ENCODE measurements at places on chromosomes 12 and 14. TPM values are rescaled to one million over a fixed set of nuclear protein-coding genes. Genes with fewer than 3 reads are reported as not detected.

DNA sequence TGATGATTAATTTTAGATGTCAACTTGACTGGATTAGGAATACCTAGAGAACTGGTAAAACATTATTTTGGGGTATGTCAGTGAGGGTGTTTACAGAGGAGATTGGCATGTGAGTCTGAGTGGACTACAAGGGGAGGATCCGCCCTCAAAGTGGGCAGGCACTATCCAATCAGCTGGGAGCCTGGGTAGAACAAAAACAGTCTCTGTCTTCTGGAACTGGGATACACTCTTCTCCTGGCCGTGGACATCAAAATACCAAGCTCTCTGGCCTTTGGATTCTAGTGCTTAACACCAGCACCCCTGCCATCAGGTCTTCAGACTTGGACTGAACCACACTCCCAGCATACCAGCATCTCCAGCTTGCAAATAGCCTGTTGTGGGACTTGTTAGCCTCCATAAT, 4.4 kb upstream of the SCAF11 start:
- no peak for DNase-seq

DNA sequence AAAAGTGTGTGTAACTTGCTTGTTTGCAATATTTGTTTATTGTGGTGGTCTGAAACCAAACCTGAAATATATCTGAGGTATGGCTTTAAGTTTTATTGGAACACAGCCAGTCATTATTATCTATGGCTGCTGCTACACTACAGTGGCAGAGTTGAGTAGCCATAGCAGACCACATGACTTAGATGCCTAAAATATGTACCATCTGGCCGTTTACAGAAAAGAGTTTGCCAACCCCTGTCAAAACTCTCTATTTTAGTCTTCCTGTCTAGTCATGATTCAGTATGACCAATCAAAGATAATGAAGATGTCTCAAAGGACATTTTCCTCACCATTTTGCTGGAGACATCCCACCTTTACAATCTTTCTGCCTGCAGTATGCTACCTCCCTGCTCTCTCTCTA, 242.3 kb downstream of the ANO6 start:
- DNase-seq = no peak

GRCh38 chr14:99183311-99183710, 88.7 kb downstream of the BCL11B start:
- DNase-seq = no peak

DNA sequence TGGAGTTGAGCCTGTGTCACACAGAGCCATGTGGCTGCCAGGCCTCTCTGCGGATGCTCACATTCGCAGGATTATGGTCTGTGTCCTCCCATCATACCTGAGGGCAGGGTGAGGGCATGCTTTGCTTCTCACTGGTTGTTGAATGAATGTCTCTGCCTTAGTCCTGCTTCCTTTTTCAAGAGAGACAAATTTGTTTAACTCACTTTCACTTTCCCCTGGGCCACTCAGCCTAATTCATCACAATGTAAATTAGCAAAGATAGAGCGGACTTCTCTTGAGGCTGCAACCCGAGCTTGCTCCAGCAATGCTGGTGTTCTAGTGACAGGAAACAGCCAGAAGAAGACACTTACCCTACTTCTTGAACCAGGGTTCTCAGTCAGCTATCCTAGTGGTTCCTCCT, 35.5 kb upstream of the PAX9 start:
- DNase-seq = no peak

The TBK1 gene
- polyA plus RNA-seq = 18.8 TPM

DNA sequence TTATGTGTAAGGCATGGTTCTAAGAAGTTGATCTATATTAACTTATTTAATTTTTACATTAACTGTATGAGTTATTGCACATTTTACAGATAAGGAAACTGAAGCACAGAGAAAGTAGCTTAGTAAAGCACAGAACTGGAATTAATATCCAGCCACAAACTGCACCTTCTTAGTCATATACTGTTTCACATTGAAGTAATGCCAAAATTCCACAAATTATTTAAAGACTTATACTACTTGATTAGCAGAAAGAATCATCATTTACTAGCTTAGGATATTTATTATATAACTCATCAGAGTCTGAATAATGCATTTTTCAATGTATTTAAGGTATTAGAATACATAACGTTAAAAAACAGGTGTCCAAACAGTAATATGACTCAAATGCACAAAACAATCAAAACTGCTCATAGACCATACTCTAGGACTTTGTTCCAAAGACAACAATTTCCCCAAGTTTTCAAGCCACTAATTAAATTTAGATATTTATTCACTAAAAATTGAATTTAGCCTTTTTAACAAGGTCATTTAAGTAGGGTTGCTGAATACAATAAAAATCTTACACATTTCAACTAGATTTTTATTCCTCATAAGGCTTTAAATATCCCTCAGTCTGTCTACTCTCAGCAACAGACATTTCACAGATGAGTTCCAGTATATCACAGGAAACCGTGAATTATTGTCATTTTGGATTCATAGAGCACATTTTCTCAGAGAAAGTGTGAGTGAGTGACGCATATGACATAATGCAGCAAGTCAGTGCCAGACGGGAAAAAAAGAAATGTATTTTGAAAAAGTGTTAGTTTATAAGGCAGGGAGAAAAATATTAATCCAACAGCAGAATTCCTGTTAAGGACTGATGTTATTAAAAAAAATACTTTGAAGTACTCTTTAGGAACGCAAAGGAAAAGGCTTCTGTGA, 782.5 kb downstream of the TMTC2 start:
- DNase-seq = no peak

GRCh38 chr14:72610831-72611200, 283.1 kb downstream of the DPF3 start:
- no peak for DNase-seq

DNA sequence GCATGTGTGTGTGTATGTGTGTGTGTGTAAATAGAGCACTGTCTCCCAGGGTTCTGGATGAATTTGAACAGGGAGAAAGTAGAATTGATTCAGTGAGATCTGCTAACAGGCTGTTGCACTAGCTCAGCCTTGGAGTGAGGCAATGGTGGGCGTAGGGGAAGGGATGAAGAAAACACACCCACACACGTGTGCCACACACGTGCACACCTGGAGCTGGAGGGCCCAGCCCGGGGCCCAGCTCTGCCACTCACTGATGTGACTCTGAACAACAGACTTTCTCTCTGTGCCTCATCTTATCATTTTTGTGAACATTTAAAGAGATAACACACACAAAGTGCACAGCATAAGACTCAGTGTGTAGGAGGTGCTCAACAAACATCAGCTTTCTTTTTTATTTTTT, 4.2 kb downstream of the ACACB start:
- DNase-seq = no peak

GRCh38 chr14:89201645-89202044, 215.4 kb downstream of the FOXN3 start:
- no peak for DNase-seq

DNA sequence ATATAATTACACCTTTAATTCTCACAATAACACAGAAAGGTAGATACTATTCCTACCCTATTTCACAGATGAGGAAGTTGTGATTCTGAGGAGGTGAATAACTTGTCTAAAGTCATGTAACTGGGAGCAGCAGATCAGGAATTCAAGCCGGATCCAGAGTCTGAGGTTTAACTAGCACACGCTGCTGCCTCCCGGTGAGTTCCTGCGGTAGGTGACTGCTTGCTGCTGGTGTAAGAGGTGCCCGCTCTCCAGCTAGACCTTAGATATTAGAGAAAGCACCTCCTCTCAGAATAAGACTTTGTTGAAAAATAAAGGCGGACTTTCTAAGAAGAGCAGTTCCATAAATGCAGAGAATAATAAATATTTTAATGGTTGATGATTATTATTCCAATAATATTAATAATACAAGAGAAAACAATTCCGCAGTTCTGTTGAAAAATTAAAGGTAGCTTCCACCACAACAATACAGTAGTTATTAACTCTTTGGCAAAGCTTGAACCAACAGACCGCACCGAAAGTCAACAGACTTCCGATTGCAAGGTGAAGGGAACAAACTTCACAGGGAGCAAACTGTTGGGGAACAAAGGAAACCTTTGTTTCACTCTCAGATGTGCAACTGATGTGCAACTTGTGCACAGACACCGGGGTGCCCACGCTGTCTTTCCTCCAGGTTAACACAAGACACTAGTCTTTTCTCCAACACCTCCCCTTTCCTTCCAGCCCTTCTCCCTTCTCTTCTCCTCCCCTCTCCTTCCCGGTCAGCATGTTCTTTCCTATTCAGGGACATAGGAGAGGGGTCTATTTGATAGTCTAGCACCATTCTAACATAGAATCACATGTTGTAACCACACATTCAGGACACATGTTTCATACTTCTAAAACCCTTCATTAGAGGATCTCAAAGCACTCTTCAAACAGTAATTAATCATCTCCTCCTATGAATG, 73.2 kb upstream of the EGLN3 start:
- DNase-seq = no peak

DNA sequence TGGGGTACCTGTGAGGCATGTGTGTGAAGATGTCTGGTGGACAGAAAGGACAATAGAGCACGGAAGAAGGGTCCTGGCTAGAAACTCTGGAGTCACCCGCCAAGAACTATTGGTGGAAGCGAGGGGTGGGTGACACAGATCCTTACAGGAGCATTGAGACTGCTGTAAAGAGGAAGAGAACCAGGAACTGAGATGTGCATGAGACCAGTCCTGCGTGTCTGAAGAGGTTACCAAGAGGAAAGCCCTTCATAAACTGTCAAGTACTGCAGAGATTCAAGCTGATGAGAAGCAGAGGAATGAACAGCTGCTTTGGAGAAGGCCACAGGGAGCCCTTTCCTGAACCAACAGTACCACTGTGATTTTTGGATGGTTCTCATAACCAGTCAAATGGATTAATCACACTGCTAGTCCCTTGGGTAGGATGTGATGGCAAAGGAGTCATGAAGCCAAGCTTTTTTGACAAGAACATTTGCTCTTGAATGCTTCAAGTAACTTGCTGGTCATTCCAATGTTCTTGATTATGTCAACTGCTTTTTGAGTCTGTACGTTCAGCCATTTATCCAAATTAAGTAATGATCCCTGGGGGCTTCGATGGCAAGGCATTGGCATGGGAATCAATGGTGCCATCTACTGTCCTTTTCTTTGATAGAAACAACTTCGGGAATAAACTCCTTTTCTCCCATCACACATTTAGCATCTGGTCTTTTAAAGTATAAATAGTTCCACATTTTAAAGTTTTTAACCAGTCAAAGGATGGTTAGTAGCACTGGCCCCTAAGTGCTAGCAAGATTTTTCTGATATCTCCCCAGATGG, 42.9 kb downstream of the GPR135 start:
- DNase-seq = no peak

GRCh38 chr12:54425702-54426101, 6.6 kb upstream of the ITGA5 start:
- DNase-seq = no peak

The HCAR1 gene
- polyA plus RNA-seq = 0.50 TPM

- DNase-seq = no peak
Observed at GRCh38 chr14:72690324-72690723, 203.6 kb downstream of the DPF3 start.

The ACTR6 gene
- 39.9 TPM for polyA plus RNA-seq

The SDR9C7 gene
- polyA plus RNA-seq = 2.3 TPM

The KIF5A gene
- 0.27 TPM for polyA plus RNA-seq

The CELA1 gene
- 0.71 TPM for polyA plus RNA-seq

DNA sequence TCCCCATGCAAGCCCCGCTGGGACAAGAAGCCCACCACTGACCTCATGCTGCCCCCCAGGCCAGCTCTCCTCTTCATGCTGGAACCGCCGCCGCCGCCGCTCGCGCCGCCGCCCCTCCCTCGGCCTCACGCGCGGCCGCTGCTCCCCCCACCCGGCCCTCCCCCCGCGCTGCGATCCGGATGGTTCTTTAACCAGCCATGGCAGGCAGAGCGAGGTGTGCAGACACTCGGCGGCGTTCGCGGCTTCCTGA, at the start of gene DCAF5:
DCAF5 (minus strand) TSS at position 218 of the 250 bp plus-strand sequence; CDS start at position 77, 141 bp downstream.
- DNase-seq = no peak

- DNase-seq = no peak
Observed at GRCh38 chr14:75497701-75498100, 24.6 kb upstream of the BATF start.

DNA sequence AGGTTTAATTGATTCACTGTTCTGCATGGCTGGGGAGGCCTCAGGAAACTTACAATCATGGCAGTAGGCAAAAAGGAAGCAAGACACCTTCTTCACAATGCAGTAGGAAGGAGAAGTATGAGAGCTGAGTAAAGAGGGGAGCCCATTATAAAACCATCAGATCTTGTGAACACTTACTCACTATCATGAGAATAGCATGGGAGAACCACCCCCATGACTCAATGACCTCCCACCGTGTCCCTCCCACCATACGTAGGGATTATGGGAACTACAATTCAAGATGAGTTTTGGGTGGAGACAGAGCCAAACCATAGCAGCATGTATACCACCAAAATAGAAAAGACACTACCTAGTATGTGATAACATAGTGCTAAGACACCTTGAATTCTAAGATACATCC, 2.9 kb upstream of the HMGA2 start:
- DNase-seq = no peak

DNA sequence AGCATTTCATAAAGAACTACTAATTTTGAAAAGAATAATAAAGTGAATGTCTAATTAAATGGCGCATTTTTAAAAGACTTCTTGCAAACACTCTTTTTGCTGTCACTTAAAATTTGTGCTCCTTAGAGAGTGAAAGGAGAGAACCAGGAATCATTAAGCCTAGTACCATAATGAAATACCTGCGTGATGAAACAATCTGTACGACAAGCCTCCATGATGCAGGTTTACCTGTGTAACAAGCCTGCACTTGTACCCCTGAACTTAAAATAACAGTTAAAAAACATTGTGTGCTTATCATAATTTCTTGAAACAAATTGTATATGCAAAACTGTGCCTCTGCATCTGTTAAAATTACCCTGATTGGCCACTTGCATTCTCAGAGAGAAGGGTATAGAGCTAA, 108.1 kb downstream of the MGAT4C start:
- DNase-seq = no peak

DNA sequence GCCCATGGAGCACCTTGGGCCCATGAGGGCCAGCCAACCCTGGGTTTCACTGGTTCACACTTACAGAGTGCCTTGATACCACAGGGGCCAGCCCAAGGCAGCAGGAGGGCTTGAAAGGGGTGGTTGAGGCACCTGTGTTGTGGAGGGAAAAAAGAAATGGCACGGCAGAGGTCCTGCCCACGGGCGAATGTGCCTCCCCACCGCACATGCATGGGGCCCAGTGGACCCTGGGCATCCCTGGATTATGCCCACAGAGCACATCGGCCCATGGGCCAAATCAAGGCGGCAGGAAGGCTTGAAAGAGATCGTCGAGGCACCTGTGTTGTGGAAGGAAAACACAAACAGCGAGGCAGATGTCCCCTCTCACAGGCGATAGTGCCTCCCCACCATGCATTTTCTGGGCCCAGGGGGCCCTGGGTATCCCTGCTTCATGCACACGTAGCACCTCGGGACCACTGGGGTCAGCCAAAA, 378.1 kb downstream of the ALG10 start:
- no peak for DNase-seq

- no peak for DNase-seq
Observed at GRCh38 chr12:19641235-19642080, 202.2 kb downstream of the AEBP2 start.
